Effector memory CD4-positive, alpha-beta T cell (primary cell): ENCODE measurements at places on chromosomes 7 and 10.

DNA sequence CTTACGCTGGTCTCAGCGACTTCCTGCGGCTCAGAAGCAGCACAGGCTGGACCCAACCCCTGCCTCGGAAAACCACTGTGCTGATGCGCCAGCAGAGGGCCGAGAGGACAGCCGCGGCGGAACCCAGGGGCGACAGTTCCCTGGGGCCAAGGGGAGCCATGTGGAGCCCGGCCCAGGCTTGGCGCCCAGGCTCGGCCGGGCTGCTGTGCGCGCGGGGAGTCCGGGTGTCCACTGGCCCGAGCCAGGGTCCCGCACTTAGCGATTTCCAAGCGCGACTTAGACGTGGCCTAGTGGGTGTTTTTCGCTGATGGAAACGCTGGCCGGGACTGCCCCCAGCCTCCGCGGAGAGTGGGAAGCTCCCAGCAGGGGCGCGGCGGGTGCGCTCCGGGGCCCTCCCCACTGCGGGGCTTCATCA is 18.6 kb upstream of the ZNF32 start:
- no peak for DNase-seq

GRCh38 chr10:16915300-16915699 is 98.1 kb upstream of the RSU1 start:
- DNase-seq, result no peak

DNA sequence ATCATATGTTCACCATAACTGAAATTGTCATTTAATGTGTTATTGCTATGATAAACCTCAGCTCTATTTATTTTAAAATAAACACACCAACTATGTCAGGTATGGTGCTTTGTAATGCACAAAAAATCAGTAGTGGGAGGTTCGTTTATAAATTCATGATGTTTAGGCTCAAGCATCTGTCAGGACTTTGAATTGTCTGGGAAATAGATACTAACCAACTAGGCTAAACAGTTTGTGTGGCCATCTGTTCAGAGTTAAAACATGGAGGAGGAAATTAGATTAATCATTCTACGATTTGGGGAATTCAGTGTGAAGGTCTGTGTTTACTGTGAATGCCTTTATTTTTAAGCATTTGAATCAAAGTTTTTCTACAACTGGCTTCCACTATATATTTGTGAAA is 212.6 kb upstream of the FZD8 start:
- no peak for DNase-seq

GRCh38 chr10:116147147-116147905 is 125.7 kb downstream of the GFRA1 start:
- no peak for DNase-seq

- DNase-seq, result no peak
These were observed 5.8 kb downstream of the CDK6 start for GRCh38 chr7:92830532-92831110.

DNA sequence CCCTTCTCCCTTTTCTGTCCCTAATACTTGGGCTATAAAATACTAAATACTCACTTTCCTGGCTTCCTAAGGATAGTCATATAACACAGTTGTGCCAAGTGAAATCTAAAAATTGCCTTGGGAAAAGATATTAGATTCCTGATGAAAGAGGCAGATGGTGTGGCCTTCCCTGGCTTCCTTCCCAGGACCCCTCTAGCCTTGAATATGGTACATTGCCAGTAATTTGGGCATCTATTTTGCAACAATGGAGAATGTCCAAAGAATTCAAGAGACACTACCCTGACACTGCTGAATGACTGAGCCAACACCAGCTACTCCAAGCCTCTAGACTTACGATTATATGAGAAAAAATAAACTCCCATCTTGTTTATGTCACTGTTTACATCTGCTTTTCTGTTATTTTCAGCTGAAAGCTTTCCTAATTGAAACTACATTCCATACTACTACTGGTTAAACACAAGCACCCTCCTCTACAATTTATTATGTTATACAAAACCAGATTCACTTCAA is 17.9 kb downstream of the COPG2 start:
- DNase-seq, result no peak

- DNase-seq, result no peak
These were observed 224.2 kb downstream of the XPNPEP1 start for GRCh38 chr10:109698882-109699664.

DNA sequence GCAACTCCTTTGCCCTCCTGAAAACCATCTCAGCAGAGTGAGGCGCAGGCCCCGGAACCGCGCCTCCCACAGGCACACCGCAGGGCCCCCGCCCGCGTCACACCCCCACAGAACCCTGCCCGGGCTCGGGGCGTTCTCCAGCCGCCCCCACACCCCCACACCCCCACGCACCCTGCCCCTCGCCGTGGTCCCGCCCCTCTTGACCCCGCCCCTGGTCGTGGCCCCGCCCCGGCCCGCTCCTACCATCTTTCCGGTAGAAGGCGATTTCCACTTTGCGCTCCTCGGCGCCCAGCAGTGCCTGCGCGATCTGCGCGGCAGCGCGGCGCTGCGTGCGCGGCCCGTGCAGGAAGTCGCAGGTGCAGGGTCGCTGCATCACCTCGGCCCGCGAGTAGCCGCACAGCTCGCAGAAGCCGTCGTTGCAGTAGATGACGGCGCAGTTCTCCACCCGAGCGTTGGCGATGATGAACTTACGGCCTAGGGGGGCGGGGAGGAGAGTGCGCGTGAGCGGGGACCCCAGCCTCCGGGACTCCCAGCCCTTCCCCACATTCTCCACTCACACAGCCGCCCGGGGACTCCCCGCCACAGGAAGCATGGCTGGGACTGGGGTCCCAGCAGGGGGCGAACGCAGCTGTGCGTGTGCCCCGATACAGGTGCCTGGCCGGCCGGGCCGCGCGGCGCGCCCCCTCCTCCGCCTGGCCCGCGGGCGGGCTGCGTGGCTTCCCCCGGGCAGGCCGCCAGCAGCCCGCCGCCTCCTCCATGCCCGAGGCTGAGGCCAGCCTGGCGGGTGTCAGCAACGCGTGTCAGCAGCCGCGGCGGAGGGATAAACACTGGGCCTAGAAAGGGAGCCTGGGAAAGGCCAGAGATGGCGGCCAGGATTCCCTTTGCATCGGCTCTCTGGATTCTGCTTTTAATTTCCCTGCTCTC is 3.4 kb downstream of the KCNH2 start:
- DNase-seq, result peak; percentile 78

- DNase-seq, result no peak
These were observed 82.6 kb downstream of the DNMBP start for GRCh38 chr10:99926925-99927720.

DNA sequence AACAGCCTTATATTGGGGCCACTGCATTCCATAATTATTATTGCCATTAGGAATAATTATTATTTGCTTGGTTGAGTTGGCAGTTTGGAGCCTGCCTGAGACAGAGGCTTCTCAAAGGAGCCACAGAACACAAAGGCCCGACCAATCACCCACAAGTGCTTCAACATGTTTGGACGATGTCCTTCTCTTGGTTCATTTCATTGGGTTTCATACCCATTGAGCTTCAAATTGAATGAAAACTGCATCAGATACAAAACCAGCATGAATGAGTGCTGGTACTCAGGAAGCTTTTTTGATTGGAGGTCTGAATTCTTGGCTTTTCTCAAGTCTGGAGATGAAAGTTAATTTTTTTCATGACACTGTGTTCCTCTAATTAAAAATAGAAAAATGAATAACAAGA is 168.3 kb downstream of the CREB5 start:
- DNase-seq, result no peak

- no peak for DNase-seq
These were observed 469.6 kb upstream of the LRRN3 start for GRCh38 chr7:110621289-110621688.

- no peak for DNase-seq
These were observed 35.2 kb downstream of the POR start for GRCh38 chr7:75950111-75950681.

DNA sequence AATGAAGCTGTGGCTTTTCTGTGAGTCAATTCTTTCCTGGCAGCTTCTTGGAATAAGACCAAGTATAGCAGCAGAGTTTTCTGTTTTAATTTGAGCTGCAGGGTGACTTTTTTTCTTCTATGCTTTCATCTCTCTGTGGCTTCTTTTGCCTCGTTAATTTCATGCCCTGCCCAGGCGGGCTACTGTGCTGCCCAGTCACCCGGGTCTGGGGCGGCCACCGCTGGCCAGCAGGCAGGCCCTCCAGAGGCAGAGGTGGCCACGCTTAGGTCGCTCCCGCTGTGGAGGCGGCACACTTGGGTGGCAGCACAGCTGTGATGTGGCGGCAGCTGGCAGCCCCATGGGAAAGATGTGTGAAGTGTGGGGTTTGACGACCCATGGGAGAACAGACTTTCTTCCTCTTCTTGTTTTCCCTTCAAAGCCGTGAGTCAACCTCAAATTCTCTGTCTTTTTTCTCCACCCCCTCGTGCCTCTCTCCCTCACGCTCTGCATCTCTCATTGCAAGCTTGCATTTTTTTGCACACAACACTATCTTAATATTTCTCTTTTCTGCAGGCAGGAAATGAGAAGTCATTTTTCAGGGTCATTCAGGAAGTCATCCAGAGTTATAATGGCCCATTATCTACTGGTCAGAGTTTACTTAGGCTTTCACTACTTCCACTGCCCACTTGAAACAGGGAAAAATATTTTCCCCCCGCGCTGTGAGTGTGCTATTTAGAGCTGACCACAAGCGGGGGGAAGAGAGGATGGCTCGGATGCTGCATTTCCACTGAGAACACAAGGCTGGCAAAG is 67.8 kb downstream of the EGFR start:
- no peak for DNase-seq

- no peak for DNase-seq
These were observed 67.4 kb downstream of the ZNF92 start for GRCh38 chr7:65441010-65441409.

DNA sequence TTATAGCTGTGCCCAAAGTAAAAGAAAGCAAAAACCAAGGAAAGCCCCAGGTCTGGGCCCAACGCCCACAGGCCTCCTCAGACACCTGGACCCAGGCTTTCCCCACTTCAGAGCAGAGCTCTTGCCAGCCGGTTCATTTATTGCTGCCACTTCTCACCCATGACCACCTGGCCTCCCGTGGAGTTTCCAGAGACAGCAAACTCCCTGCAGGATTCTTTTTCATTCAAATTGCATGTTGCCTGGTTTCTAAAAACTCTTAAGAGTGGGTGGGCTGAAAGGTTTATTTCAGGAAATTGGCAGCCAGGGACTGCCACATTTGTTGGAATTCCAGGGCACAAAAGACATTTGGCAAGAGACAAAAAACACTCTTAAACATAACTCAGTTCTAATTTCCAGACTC is 4.7 kb downstream of the VOPP1 start:
- DNase-seq, result no peak

DNA sequence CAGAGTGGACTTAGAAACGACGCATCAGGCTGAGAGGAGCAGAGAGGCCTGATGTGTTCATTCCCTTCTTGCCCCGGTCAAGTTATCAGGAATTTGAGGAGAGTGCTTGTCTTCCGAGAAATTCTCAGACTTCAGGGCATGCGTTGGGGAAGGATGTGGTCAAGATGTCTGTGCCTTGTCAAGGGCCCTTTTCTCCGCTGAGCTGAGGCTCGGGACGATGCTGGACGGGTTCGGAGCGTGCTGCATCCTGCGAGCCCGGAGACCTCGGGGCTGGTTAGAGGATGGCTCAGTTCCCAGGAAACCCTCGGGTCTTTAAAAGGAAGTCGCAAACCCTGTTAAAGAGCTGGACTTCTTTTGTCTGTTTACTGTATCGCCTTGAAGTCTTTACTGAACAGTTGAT is 325.4 kb downstream of the ADARB2 start:
- DNase-seq, result no peak

DNA sequence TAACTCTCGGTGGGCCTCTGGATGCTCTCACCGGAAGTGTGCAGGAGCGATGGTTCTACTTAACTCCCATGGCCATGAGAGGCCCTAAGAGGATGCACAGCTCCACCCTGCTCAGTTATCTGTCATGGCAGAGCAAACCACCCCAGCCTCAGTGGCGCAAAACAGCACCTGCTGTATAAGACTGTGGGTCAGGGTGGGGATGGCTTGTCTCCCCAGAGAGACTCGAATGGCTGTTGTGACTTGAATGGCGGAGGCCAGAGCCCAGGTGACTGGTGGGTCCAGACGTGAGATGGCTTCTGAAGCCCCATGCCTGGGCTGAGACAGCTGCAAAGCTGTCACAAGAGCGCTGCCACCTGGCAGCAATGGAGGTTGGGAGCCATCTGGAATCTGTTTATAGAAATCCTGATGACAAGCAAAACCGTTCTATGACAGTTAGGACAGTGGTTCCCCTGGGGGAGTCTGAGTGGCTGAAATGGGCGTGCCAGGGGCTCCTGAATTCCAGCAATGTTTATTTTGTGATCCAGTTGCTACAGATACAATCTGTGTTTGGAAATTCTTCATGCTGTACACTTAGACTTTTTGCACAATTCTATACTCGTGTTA is 490.5 kb downstream of the TCERG1L start:
- no peak for DNase-seq

GRCh38 chr7:36021917-36022550 is 131.0 kb upstream of the EEPD1 start:
- DNase-seq, result no peak

DNA sequence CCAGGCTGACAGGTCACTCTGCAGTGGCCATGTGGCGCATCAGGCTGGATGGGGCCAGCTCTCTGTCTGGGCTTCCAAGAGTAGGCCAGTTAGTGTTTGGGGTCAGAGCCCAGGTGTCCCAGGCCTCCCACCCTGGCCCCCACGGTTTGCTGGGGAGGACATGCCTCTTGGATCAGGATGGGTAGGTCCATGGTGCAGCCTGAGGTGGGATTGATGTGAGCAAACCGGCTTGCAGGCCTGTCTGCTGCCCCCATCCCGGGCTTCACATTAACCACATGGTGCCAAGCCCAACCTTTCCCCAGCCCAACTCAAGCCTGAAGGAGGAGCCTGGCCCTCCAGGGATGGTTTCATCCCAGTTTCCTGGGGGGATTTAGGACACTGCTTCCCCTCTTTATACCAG is 39.2 kb downstream of the LDB3 start:
- no peak for DNase-seq

GRCh38 chr10:95026461-95026860 is 42.8 kb downstream of the CYP2C8 start:
- no peak for DNase-seq

DNA sequence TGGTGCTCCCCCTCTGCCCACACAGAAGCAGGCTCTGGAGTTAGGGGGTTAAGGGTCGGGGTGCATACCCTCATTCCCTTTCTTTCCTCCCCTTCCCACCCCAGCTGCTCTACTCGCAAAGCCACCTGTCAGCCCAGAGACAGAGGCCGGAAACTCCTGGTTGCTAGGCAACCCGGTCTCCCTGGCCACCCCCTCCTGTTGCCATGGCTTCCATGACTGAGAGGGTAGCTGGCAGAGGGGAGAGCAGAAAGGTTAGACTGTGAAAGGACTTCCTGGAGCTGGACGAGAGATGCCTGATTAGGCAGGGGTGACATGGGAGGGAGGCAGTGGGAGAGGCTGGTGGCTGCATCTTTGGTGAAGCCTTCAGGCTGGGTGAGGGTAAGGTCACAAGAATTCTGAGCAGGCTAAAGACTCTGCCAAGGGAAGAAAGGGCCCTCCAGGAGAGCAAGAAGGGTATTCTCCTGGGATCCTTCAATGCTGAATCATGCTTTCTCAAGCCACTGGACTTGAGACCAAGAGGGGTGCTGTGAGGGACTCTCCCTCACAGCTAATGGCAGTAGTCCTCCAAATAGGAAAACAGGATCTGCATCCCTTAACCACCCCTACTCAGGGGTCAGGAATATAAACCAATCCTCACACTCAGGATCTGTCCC is 5.4 kb downstream of the PSD start:
- no peak for DNase-seq
